ENCODE measurements at places on chromosomes 1 and 21.

GRCh38 chr1:64077281-64077940, 126.0 kb upstream of the UBE2U start:
- no peak for DNase-seq

DNA sequence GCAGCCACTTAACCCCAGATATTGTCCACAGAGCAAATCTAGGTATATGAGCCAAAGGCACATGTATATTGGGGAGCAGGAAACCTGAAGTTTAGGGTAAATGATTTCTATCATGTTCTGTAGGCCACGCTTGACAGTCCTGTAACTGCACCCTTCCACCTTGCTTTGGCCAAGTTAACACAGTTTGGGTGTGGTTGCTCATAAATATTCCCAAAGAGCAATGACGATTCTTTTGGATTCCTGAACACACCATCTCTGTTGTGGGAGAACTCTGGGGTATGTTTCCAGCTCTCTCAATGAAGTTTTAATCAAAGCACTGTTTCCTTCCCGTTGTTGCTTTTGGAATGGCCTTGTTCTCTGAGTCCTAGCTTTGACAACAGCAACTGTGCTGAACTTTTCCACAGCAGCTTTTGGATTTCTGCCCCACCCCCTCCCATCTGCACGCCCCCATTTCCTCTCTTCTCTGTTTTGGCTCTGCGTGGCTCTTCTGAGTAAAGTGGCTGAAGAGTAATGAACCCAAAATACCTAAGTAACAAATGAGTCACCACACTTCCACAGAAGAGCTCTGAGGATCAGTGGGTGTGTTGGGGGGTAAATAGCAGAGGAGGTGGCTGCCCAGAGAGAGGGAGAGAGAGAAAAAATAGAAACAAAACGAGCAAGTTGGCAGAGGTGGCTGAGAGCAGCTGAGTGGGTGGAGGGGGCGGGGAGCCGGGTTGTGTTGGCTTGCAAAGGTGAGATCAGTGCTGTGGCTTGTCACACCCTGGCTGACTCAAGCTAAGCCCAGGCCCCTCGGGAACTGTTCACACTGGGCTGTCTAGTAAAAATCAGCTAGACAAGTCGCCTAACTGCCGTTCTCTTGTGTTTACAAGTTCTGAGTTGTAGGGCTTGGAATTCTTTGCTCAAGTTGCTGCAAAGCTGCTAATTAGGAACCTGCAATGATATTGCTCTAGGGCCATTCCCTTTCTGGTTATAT, 26.9 kb upstream of the RAP1A start:
- DNase-seq = peak; percentile 63

GRCh38 chr21:34702341-34703170, 33.8 kb downstream of the CLIC6 start:
- DNase-seq = no peak

DNA sequence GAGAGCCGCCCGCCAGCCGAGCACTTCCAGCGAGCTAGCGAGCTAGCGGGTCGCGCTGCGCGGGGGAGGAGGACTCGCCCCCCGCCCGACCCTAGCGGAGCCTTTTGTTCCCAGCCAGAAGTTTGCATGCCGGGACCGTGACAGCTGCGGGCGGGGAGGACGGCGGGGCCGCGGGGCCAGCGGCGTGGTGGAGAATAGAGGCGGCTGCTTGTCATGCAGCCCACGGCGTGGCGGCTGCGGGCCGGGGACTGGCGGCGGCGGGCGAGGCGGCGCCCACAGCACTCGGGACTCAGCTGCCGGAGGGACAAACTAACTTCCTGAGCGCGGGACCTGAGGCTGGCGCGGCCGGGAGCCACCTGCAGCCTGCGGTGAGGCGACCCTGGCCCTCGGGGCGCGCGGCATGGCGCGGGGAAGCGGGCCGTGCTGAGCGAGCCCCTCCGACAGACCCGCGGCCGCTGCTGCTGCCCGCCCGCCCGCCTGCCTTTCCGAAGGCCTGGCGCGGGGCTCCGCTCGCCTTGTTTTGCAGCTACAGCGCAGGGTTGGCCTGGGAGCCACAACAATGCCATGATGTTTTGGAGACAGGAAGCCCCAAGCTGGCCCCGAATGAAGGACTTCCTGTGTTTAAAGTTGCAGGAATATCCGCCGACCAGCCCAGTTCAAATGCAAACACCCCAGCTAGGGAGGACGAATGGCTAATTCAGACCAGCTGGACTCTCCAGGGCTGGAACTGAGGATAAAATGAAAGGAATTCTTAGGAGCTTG, 82.2 kb upstream of the BMP8A start:
- peak; percentile 30 for DNase-seq

GRCh38 chr1:107617456-107617855, 347.5 kb downstream of the VAV3 start:
- DNase-seq = no peak

DNA sequence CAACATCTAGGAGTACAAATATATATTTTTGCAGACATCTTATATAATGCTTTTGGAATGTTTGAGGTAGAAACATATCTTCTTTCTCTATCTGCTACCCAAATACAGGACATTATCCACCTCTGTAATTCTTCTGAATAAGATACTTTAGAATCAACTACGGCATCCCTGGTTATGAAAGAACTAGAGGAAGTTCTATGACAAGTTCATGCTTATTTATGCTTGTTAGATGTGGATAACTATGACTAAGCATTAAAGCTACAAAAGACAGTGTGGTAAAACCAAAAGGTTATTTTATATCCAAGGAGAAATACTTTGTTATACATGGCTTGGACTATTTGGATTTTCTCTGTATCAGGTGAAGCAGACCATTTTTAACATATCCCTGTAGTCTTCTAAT, 894.0 kb downstream of the KCNT2 start:
- DNase-seq = no peak

GRCh38 chr1:208185801-208186231, 58.4 kb downstream of the PLXNA2 start:
- no peak for DNase-seq

DNA sequence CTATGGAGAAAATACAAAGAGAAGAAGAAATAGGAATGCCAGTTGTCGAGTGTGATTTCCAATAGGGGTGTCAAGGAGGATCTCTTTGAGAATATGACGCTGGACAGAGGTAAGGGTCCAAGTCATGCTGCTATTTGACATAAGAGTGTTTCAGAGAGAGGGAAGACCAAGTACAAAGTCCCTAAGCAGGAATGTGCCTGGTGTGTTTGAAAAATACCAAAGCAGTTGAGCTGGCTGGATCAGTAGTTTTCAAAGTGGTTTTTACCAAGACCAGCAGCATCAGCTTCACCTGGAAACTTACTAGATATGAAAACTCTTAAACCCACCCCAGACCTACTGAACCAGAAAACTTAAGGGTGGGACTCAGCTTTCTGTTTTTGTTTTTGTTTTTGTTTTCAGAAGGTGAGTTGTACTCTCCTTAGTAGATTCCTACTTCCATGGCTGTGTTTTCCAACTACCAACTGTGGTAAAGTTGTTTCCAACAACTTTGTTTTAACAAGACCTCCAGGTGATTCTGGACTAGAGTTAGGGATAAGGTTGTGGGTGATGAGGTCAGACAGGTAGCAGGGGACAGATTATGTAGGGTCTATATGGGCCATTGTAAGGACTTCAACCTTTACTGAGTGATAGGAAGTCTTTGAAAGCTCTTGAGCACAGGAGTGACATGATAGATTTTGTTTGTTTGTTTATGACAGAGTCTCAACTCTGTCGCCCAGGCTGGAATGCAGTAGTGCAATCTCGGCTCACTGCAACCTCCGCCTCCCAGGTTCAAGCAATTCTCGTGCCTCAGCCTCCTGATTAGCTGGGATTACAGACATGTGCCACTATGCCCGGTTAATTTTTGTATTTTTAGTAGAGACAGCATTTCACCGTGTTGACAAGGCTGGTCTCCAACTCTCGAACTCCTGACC, 7.3 kb upstream of the GJA9 start:
- DNase-seq = no peak

- DNase-seq = no peak
These were observed 464.8 kb upstream of the BRINP3 start for GRCh38 chr1:190942475-190942874.

DNA sequence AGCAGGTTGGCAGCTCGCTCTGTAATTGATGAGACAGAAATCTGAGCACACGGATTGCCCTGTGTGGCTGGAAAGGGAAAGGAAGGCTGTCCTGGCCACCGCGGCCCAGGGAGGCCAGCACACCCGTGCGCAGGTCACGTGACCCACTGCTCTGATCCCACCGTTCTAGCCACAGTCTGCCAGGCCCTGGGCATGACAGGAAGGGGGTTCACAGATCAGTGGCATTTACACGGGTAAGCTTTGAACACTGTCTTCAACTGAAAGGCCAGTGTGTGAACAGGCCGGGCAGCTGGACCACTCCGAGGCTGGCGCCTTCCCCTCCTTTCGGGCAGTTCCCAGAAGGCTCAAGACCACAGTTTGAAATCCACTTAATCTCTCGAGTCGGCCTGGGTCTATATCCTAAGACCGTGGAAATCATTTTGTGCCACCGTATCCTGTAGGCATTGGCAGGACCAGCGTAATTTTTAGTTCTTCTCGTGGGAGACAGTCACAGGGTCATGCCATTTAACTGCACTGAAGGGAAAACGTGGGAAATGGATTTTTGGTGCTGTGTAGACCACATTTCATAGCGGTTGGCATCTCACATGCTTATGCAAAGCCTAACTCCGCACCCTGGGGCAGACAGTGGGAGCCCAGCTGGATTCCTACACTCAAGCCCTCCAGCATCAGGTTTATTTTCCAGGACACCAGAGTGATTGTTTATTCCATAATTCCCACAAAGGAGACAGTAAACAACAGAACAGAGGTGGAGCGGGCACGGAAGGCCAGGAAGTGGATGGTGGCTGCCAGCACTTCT, 3.1 kb upstream of the ADARB1 start:
- DNase-seq = no peak

- DNase-seq = no peak
These were observed 16.7 kb downstream of the DISC1 start for GRCh38 chr1:231643071-231643934.

DNA sequence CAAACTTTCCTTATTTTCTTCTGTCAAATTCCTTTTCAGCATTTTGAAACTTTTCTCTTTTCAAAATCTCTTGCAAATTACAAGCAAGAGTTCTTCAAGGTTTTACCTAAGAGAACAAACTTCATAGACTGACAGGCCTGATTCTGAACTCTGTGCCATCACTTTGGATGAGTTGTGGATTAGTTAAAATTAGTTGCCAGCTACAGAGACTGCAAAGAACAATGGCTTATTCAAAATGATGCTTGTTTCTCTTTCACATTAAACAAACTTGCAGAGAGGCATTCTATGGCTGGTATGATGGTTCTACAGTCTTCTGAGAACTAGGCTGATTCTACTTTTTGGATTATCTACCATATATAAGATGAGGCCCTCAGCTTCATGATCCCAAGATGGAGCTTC, 3.8 kb downstream of the LRRC8B start:
- DNase-seq = no peak

DNA sequence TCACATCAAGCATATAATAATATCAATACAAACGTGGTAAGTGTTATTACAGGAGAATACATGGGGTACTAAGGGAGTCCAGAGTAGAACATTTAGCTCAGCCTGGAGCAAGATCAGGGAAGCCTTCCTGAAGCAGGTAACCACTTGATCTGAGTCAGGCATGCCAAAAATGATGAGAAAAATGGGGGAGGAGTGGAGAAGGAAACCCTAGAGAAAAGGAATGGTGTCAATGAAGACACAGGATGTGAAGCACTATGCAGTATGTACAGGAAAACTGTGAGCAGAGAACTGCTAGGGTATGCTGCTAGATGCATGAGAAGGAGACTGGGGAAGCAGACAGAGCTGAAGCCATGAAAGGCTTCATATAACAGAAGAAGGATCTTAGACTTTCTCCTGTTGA, 84.7 kb downstream of the NOTCH2 start:
- DNase-seq = no peak

GRCh38 chr1:235954306-235955283, 87.9 kb upstream of the LYST start:
- DNase-seq = no peak

- no peak for DNase-seq
These were observed 53.3 kb upstream of the ERO1B start for GRCh38 chr1:236334893-236335545.

- no peak for DNase-seq
These were observed 35.8 kb downstream of the OLFML2B start for GRCh38 chr1:161987872-161988271.

GRCh38 chr21:39050841-39051587, 132.2 kb downstream of the PSMG1 start:
- DNase-seq = no peak

DNA sequence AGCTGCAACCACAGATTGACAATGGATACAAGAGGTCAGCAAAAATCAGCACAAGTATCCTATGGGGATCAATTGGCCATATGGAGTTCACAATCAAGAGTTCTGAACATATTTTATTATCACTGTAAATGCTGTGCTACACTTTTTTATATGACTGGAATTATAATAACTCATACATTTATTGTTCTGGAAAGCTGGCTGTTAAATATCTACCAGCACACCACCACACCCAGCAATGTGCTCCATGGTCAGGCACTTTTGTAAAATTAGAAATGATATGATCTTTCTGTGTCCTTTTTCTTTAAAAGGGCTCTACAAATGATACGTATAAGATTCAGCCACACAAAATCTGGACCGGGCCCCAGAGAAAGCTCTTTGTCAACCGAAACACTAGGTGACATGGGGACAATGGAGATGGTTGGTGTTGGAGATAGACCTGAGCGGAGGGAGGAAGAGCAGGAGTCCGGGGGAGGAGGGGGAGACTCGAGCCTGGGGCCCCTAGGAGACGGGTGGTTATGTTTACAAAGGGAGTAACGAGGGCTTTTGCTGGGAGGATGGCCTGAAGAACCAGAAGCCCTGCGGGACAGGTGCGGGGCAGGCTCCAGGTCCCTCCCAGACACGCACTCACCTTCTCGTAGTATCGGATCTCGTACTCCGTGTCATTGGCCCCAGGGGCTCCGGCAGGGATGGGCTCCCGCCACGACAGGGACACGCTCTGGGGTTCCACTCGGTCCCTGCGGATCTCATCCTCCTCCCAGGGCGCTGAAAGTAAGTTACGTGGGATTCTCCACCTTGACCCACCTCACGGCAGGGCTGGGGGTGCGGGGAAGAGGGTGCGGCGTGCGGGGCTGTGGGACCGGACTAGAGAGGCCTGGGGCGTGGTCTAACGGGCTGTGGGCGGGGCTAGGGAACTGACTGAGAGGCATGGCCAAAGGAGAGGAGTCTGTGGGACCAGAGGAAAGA, 30.0 kb downstream of the EPHA10 start:
- DNase-seq = no peak

- no peak for DNase-seq
These were observed 282.0 kb downstream of the FAM72C start for GRCh38 chr1:143689781-143690180.

- DNase-seq = no peak
These were observed 12.0 kb upstream of the FMO2 start for GRCh38 chr1:171173069-171173468.
